Upper lobe of left lung (tissue), 6 donors: ENCODE measurements at places on chromosomes 5 and 9. TPM values are rescaled to one million over a fixed set of nuclear protein-coding genes. Genes with fewer than 3 reads are reported as not detected.
A peak's percentile ranks its signal among the peaks of the same experiment; 100 is the strongest.

- no peak overlapping the region for H3K4me3 ChIP-seq
- peak; percentile 71 for DNase-seq
- no peaks in the 10 kb centered on the region for H3K36me3 ChIP-seq
- no peaks in the 10 kb centered on the region for H3K27me3 ChIP-seq
- H3K27ac ChIP-seq, result no peak overlapping the region
Observed at GRCh38 chr9:136323371-136323789, 4.0 kb upstream of the GPSM1 start.

GRCh38 chr5:119410448-119411159, 41.7 kb upstream of the HSD17B4 start:
- H3K36me3 ChIP-seq, result no peaks in the 10 kb centered on the region
- H3K27ac ChIP-seq, result no peak overlapping the region
- no peaks in the 10 kb centered on the region for H3K27me3 ChIP-seq
- H3K4me3 ChIP-seq, result no peak overlapping the region
- no peak for DNase-seq
- peaks cover 12% of the 10 kb centered on the region for H3K4me1 ChIP-seq

The SAPCD2 gene
- 0.83 TPM for total RNA-seq

- H3K4me3 ChIP-seq, result no peak overlapping the region
- no peaks in the 10 kb centered on the region for H3K36me3 ChIP-seq
- DNase-seq, result no peak
- peak overlapping the region; percentile 63 for H3K27ac ChIP-seq
- no peaks in the 10 kb centered on the region for H3K27me3 ChIP-seq
Observed at GRCh38 chr5:54581831-54582548, 64.4 kb downstream of the SNX18 start.

GRCh38 chr5:86411596-86411995, 206.1 kb upstream of the COX7C start:
- H3K4me1 ChIP-seq, result no peaks in the 10 kb centered on the region
- H3K27me3 ChIP-seq, result no peaks in the 10 kb centered on the region
- H3K27ac ChIP-seq, result no peak overlapping the region
- H3K36me3 ChIP-seq, result no peaks in the 10 kb centered on the region
- no peak for DNase-seq

DNA sequence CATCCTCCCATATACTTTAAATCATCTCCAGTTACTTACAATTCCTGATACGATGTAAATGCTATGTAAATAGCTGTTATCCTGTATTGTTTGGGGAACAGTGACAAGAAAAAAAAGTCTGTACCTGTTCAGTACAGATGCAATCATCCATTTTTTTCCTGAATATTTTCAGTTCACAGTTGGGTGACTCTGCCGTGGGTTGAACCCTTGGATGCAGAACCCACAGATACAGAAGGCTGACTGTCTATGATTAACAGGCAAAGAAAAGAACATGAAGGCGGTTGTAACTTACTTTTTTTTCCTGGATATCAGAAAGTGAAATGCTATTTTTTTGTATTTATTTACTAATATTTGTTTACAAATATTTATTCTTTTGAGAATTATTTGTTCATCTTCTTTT, 33.2 kb downstream of the DAP start:
- H3K27me3 ChIP-seq, result no peaks in the 10 kb centered on the region
- no peak overlapping the region for H3K27ac ChIP-seq
- peaks cover 22% of the 10 kb centered on the region for H3K4me1 ChIP-seq

The NMUR2 gene
- not detected for total RNA-seq

- no peak for DNase-seq
- no peaks in the 10 kb centered on the region for H3K4me1 ChIP-seq
- no peaks in the 10 kb centered on the region for H3K27me3 ChIP-seq
- no peaks in the 10 kb centered on the region for H3K36me3 ChIP-seq
Observed at GRCh38 chr9:118236625-118237024, 532.4 kb downstream of the TLR4 start.

DNA sequence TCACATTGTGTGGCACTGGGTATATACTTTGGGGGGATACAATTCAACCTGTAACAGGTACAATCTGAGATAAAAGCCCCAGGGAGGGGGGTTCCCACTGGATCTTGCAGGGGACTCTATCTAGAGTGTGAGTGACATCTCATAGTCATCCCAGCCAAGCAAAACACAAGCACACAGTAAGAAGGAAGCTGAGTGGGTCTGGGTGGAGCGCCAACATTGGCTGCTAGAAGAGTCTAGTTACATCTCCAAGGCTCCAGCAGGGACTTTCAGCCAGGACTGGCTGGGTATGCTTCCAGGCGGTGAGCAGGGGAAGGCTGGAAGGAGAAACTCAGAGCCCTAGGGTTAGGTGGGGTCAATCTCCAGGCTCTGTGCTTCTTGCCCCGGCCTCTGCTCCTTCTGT, 53.0 kb downstream of the IL31RA start:
- H3K36me3 ChIP-seq, result no peaks in the 10 kb centered on the region
- H3K4me1 ChIP-seq, result no peaks in the 10 kb centered on the region
- no peak for DNase-seq
- no peak overlapping the region for H3K27ac ChIP-seq
- H3K27me3 ChIP-seq, result no peaks in the 10 kb centered on the region

- no peaks in the 10 kb centered on the region for H3K27me3 ChIP-seq
- H3K4me1 ChIP-seq, result no peaks in the 10 kb centered on the region
- no peak overlapping the region for H3K27ac ChIP-seq
- no peak overlapping the region for H3K4me3 ChIP-seq
- no peak for DNase-seq
Observed at GRCh38 chr9:6904371-6904770, 146.6 kb downstream of the KDM4C start.

The TAF11L6 gene
- not detected for total RNA-seq

DNA sequence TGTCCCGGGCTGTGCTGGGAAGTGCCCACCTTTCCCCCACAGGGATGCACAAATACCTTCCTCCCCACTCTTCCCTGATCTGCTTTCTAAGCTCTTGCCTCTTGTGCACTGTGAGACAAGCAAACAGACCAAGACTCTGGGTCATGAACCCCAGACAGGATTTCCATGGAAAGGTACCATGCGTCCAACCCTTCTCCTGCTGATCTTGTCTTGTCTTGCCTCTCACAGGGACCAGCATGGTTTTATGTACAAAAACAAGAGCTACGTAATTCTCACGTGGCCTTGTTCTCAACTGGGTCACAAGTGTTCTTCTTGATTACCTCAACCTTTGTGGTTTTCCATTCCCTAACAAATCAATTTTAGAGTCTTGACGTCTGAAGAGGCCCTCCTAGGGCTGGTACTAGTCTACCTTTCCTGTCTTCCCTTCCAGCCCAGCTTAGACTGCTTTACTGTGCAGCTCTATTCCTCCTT, 176.5 kb upstream of the MAP3K1 start:
- H3K27ac ChIP-seq, result no peak overlapping the region
- no peak for DNase-seq

GRCh38 chr9:18739641-18740318, 265.8 kb downstream of the ADAMTSL1 start:
- H3K36me3 ChIP-seq, result no peaks in the 10 kb centered on the region
- H3K4me3 ChIP-seq, result no peak overlapping the region
- H3K4me1 ChIP-seq, result no peaks in the 10 kb centered on the region
- DNase-seq, result no peak
- H3K27me3 ChIP-seq, result no peaks in the 10 kb centered on the region

DNA sequence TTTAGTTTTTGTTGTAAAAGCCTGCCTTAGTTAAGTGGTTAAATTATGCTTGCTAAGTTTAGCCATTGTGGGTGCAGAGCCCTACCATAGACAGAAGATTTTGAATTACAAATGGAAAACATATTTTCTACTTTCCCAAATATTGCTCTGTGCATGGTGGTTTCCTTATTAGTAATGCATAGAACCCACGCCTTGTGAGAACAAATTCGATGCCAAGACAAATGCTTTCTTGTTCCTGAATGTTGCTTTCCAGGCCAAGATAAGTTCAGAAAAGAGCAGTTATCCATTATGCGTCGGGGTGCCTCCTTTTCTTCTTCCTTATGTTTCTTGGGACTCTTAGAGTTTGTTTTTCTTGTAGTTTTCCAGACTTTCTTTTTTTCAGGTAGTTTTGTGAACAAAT, 31.0 kb upstream of the GARNL3 start:
- no peaks in the 10 kb centered on the region for H3K27me3 ChIP-seq
- H3K4me1 ChIP-seq, result no peaks in the 10 kb centered on the region
- no peak for DNase-seq
- no peaks in the 10 kb centered on the region for H3K36me3 ChIP-seq

DNA sequence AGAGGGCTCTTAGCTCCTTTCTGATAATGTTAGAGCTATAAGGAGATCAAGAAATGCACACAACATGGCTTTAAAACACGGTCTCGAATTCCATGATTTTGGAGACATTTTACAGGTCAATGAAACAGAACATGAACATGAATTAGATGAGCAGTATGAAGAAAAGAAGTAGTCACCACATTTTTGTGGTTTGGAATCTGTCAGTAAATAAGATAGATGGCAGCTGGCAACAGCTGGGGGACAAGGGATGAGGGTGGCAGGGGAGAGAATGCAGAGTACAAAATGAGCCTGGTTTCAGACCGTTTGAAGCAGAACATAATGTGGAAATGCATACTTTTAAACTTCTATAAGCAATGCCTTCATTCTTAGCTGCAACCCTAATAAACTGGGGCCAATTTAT, 107.1 kb downstream of the OXCT1 start:
- no peaks in the 10 kb centered on the region for H3K27me3 ChIP-seq
- no peak overlapping the region for H3K4me3 ChIP-seq
- no peak for DNase-seq
- H3K4me1 ChIP-seq, result no peaks in the 10 kb centered on the region

The RFESD gene
- 2.0 TPM for total RNA-seq

The RFX3 gene
- 23.0 TPM for total RNA-seq

DNA sequence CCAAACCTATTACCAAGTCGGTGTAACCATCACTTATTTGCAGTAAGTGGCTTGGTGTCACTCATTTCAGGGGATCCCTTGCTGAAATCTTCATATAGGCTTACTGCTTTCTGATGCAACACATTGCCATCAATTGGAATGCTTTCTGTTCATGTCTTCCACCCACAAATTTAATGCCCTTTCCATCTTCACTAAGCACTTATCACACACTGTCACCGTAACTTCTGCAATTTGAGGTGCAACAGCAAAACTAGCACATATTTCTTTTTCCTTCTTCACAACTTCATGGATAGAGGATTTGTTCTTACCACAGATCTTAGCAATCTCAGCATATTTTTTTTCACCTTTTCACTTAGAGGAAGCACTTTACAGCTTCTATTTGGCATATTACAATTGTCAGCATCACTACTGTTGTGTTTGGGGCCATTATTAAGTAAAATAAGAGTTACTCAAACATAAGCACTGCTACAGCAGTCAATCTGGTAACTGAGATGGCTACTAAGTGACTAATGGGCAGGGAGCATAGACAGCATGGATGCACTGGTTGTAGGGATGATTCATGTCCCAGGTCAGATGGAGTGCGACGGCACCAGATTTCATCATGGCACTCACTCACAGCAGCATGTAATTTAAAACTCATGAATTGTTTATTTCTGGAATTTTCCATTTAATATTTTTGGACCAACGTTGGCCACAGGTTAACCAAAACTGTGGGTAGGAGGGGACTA, 70.1 kb downstream of the PIP5K1B start:
- peaks cover 9% of the 10 kb centered on the region for H3K4me1 ChIP-seq
- no peak overlapping the region for H3K4me3 ChIP-seq
- no peak for DNase-seq
- no peak overlapping the region for H3K27ac ChIP-seq
- no peaks in the 10 kb centered on the region for H3K27me3 ChIP-seq

DNA sequence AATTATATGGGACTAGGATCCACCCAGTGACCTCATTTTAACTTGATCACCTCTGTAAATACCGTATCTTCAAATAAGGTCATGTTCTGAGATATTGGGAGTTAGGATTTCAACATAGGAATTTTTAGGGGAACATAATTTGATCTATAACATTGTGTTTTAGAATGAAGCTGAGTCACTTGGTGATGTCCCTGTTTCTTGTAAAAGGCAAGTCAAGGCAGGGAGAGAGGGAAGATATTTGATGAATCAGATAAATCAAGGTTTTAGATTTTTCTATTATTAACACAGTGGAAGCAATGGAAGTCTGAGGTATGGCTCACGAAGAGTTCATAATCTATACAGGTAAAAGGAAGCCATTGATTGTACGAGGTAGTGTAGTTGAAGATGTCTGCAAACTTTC, 11.8 kb upstream of the GPR151 start:
- H3K4me1 ChIP-seq, result no peaks in the 10 kb centered on the region
- H3K27ac ChIP-seq, result no peak overlapping the region
- H3K36me3 ChIP-seq, result no peaks in the 10 kb centered on the region
- no peak overlapping the region for H3K4me3 ChIP-seq

The HDHD3 gene
- 15.7 TPM for total RNA-seq

DNA sequence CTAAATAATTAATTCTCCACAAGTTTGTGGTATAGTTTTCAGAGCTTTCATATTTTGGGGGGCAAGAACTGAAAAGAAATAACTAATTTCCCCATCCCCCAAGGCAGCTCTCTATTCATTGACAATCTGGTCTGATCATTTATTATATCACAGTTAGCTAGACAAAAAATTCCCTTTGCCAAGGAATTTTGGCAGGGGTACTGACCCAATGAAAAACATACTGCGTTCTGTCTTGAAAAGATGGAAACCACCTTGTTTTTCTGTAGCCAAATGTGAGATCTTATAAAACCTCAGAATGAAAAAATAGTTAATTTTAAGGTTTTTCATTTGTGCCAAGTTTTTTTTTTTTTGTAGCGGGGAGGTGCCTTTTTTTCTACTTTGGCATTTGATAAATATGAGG, 1008.9 kb downstream of the EFNA5 start:
- no peak overlapping the region for H3K4me3 ChIP-seq
- H3K36me3 ChIP-seq, result no peaks in the 10 kb centered on the region
- no peaks in the 10 kb centered on the region for H3K4me1 ChIP-seq

The CDX1 gene
- not detected for total RNA-seq

- no peaks in the 10 kb centered on the region for H3K4me1 ChIP-seq
- no peak overlapping the region for H3K4me3 ChIP-seq
- H3K36me3 ChIP-seq, result no peaks in the 10 kb centered on the region
- peak; percentile 46 for DNase-seq
Observed at GRCh38 chr9:107883496-107884124, 394.0 kb upstream of the KLF4 start.

DNA sequence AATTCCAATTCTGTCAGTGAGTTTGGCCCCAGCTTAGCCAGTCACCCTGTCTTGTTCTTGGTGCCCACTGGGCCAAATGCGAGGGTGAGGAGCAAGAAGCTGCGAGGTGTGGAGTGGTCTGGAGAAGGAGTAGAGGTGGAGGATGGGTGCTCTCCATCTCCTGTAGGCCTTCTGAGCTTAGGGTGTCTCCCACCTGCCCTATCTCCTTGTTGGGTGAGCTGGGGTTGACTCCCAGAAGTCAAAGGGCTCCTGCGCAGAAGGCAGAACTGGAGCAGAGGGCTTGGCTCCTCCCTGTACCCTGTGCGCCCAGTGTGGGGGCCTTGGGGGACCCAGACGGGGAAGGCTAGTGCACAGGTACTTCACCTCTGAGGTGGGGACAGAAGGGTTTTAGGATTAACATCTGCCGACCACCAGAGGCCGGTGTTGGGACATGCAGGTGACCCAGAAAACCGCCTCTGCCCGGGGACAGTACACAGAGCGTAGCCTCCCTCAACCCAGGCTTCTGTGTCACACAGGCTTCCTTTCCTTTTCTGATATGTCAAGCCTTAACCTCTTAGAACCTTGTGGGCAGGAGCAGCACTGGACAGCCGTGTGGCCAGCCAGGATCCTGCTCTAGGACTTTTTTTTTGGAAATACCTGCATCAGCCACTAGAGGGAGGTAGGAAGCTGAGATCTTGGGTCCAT, 16.9 kb downstream of the IL5 start:
- DNase-seq, result peak; percentile 30
- H3K36me3 ChIP-seq, result no peaks in the 10 kb centered on the region
- H3K4me3 ChIP-seq, result no peak overlapping the region
- H3K27me3 ChIP-seq, result no peaks in the 10 kb centered on the region
